ENCODE measurements at places on chromosomes 5 and 9. TPM values are rescaled to one million over a fixed set of nuclear protein-coding genes. Genes with fewer than 3 reads are reported as not detected.

DNA sequence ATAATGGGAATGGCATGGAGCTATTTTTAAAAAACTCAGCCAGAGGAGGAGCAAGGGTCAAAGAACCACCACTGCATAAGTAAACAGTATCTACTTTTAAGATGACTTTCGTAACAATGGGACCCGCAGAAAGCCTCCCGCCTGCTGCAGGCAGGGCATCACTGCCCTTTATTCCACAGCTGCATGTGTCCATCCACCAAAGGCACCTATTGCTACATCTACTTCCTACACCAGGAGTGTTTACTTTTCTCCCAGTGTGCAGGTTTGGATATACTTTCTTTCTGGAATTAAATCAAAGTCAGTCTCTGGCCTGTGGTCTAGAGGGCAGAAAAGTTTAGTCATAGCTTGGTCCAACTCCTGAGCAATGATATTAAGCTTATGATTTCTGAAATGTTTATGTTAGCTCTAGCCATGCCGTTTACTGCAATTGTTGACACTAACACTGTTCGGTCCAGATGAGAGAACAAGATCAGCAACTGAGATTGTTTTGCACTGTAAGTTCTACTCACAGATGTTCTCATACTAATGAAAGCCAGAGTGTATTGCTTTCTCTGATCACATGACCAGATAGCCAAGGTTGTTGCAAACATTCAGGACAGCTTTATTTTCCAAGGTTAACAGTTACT, 391.5 kb downstream of the FGF10 start:
- DNase-seq = no peak

DNA sequence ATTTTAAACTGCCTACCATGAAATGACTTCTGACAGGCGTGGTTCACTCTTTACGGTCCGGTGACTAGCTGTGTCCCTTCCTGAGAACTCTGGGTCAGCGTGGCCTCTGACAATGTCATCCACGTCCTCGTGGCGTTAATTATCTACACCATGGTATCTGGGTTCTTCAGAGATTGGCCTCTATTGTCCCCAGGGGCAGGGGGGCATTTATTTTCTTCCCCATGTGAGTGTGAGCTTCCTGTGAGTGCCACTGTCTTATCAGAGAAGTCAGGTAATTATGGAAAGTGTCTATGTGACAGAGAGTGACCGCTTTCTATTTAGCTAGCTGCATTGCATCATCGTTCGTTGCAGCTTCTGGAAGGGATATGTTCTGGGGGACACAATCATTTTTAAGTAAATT, 77.2 kb downstream of the FBXL7 start:
- DNase-seq = no peak

GRCh38 chr9:110173322-110173642, 34.7 kb downstream of the C9orf152 start:
- no peak for DNase-seq

DNA sequence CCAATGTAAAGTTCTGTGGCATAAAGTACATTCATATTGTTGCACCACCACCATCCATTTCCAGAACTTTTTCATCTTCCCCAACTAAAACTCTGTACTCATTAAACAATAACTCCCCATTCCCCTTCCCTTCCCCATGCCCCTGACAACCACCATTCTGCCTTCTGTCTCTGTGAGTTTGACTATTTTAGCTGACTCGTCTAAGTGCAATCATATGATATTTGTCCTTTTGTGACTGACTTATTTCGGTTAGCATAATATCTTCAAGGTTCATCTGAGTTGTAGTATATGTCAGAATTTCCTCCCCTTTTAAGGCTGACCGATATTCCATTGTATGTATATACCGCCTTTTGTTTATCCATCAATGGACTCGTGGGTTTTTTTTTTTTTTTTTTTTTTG, 29.0 kb upstream of the SMU1 start:
- DNase-seq = no peak

DNA sequence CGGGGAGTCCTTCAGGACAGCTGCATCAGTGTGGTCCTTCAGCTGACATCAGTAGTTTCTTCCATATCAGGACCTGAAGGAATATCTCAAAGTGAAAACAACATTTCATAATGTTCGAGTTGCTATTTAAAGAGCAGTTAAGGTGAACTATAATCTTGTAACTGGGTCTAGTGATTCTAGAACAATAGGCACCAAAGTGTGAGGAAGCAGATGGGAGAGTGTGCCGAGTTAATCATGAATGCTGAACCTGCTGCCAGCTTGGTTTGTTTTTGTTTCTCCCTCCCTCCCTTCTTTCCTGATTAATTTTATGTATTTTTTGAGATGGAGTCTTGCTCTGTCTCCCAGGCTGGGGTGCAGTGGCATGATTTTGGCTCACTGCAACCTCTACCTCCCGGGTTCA, 3.6 kb upstream of the PTGR1 start:
- no peak for DNase-seq

- no peak for DNase-seq
Observed at GRCh38 chr5:133658327-133658726, 46.0 kb upstream of the FSTL4 start.

The KIF24 gene
- total RNA-seq = 10.6 TPM

Measured in A673 (cell line).